Activated naive CD4-positive, alpha-beta T cell (primary cell): ENCODE measurements at places on chromosomes 11 and 22.
A peak's percentile ranks its signal among the peaks of the same experiment; 100 is the strongest.

GRCh38 chr22:20109411-20110358, 6.2 kb upstream of the RANBP1 start:
- DNase-seq: no peak

GRCh38 chr11:17692931-17693330, 26.4 kb upstream of the MYOD1 start:
- DNase-seq: no peak

GRCh38 chr22:31870890-31871289, 73.4 kb upstream of the YWHAH start:
- no peak for DNase-seq

GRCh38 chr11:116339306-116340098, 433.3 kb downstream of the BUD13 start:
- DNase-seq: no peak

- no peak for DNase-seq
Observed at GRCh38 chr11:64632237-64632636, 41.2 kb downstream of the SLC22A12 start.

DNA sequence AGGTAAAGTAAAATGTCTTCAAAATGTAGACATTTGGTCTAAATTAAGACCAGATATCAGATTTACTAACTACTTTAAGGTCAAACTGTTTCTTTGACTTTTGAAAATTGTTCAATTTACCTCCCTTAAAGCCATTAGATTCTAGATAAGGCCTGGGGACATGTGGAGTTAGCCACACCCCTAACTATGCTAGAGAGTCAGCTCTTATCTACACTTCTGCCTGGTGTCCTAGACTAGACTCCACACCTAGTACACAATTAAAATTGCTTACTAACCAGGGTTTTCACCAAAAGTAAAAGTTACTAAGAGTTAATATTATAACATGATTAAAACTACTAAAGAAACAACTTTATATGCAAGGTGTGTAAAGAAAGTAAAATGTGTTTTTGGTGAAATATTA, 43.6 kb upstream of the DBX1 start:
- no peak for DNase-seq

DNA sequence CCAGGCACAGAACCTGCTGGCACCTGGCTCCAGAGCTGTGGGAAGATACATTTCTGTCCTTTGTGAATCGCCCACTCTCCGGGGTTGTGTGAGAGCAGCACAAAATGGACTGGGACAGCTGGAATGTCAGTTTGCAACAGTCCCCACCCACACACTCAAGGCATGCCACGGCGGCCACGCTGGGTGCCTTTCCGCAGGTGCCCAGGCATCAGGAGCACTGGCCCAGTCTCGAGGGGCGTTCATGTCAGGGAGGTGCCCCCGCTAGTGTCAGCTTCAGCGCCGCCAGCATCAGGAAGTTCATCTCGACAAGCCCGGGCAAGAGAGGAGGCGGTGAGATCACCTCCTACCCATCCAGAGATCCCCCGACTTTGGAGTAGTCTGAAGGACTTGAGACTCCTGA, 2.1 kb downstream of the TP53AIP1 start:
- no peak for DNase-seq

- DNase-seq: peak; percentile 50
Observed at GRCh38 chr11:66317723-66318599, 1.1 kb upstream of the CD248 start.

DNA sequence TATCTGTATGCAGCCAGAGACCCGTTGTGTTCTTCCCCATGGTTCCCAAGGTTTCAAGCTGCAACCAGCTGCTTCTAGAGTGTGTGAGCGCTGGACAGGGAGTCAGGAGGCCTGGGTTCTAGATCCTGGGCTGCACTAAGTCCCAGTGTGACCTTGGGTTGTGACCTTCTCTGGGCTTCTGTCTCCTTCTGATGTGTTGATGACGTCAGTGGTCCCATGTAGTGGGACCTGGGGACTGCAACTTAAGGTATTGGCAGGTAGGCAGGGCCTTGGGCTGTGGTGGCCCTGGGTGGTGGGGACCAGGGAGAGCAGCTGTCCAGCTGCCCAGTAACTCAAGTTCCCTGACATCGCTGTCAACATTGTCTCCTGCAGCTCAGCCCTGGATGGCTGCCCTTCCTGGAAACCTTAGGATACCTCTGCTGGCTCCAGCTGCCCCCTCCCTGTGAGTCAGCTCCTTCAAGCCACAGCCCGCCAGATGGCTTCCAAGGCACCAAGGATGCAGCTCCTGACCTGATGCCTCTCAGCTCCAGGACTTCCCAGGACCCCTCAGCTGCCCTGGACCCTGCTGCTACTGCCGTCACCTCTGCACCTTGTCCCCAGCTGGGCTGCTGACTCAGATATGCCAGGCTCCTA, 1.3 kb upstream of the PVALB start:
- DNase-seq: no peak

DNA sequence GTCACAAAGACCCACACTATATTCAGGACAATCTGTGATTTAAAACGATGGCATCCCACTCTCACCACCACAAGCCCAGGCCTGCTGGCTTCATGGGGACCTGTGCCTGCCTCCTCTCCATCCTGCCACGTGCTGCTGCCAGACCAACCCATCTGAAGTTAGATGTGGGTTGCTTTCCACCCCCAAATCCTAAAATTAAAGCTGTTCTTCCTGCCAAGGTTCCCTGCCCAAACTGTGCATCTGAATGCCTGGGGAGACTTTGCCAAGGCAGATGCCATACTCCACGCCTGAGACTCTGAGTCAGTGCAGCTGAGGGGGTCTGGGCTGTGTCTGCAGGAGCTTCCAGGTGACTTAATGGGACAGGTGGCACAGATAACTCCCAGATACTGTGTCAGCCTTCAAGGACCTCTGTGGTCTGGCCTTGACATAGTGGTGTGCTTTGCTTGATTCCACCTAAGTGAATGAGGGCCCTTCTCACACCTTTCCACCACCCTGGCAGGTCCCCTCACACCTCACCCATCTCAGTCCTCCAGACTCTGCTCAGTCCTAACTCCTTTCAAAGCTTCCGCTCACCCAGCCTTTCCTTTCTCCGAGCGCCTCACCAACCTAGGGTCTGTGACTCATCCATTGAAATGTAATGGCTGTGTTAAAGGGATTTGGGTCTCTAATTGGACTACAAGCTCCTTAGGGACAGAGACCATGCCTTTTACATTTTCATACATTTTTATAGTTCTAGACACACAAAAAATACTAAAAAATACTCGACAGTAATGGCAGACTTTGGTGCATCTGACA, 18.6 kb downstream of the ADAMTS8 start:
- DNase-seq: no peak

GRCh38 chr22:17876306-17876831, 102.1 kb upstream of the BID start:
- no peak for DNase-seq

GRCh38 chr11:119832202-119832935, 103.4 kb upstream of the NECTIN1 start:
- no peak for DNase-seq

- no peak for DNase-seq
Observed at GRCh38 chr11:120529214-120529613, 17.7 kb downstream of the GRIK4 start.

GRCh38 chr11:113090716-113091480, 129.7 kb downstream of the NCAM1 start:
- DNase-seq: no peak

GRCh38 chr11:5507933-5508305, 1.8 kb downstream of the UBQLN3 start:
- no peak for DNase-seq

GRCh38 chr11:69981119-69981784, 96.9 kb upstream of the ANO1 start:
- no peak for DNase-seq

DNA sequence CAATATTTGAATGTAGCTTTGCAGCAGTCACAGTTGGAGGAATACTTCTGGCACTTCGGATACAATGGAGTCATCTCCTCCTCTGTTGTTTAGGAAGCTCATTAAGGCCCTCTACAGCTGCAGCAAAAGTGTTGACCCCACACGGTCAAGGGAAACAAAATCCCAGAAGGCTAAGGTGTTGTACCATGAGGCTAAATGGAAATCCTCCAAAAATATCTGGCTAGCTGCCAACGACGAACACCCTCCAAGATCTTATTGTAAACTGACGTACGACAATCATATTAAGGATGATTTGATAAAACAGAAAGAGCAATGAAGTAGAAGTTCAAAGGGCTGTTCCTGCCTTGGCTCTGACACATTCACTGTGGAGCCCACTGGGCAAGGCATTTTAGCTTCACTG, 4.0 kb downstream of the POGLUT3 start:
- no peak for DNase-seq
